ENCODE measurements at places on chromosomes 1 and 21.
A peak's percentile ranks its signal among the peaks of the same experiment; 100 is the strongest.

DNA sequence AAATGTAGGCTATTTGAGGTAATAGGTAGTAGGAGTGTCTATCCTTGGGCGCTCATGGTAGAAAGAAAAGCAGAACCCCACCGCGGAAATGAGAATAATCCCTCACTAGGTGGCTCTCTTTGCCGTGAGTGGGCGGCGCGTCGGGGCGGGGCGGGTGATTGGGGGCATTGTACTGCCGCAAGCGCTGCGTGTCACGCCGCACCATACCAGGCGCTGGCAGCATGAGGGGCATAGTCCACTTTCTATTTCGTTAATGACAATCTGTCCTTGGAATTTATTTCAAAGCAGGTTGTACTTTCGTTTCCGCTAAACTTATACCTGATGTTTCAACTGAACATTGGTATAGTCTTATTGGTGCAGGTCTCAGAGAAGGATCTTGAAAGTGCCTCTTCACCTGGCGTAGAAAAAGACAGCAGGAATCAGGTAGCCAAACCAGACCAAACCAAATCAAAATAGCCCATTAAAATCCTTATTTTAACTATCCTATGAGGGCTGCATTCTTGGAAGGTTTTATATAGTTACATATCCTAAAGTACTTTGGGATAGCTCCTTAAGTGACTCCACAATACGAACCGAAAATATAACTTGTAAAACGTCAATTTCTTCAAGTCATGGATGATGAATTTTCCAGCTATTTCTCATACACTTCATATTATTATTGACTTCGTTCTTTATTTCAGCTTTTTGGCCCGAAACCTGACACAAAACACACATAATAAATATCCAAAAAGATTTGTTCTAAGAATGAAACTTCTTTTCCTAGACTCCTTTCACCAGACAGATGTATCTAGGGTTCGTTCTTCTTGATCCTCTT, 1.9 kb upstream of the SMG7 start:
- peak; percentile 81 for DNase-seq

GRCh38 chr21:37811711-37812110, 104.5 kb downstream of the KCNJ6 start:
- no peak for DNase-seq

DNA sequence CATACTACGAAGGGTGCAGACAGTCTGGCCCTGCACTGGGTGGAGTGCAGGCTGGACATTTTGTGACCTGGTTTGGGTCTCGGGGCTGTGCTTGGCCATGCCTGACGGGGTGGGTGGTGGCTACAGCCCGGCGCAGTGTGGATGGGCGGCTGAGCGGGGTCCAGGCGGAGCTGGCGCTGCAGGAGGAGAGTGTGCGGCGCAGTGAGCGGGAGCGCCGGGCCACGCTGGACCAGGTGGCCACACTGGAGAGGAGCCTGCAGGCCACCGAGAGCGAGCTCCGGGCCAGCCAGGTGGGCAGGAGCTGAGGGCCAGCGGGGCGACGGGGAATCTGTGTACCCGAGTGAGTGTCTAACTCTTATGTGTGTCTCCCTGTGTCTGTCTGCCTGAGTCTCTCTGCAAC, 14.1 kb downstream of the MFAP2 start:
- DNase-seq = no peak

- DNase-seq = no peak
Measured at GRCh38 chr1:168335500-168335899, 54.8 kb downstream of the TBX19 start.

DNA sequence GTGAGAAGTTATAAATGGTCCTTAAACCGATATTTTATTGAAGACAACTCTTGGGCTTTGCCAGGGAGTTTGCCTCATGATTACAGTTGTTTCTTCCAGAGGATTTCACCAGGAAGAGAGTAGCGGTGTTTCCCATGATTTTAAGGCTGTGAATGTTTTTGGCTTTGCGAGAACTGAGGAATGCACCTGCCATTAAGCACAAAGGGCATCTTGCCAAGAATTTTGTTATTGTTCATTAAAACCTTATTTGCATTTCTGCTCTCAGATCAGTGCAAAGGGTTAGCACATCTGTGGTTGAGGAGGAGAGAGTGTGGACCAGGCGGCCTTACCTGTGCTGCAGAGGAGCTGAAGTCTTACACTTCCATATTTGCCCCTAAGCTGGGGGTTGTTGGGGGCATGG, 13.8 kb downstream of the CNIH3 start:
- DNase-seq = no peak

- no peak for DNase-seq
Measured at GRCh38 chr1:221777431-221778072, 35.7 kb upstream of the DUSP10 start.

GRCh38 chr1:27405074-27405473, 12.7 kb downstream of the GPR3 start:
- no peak for DNase-seq

DNA sequence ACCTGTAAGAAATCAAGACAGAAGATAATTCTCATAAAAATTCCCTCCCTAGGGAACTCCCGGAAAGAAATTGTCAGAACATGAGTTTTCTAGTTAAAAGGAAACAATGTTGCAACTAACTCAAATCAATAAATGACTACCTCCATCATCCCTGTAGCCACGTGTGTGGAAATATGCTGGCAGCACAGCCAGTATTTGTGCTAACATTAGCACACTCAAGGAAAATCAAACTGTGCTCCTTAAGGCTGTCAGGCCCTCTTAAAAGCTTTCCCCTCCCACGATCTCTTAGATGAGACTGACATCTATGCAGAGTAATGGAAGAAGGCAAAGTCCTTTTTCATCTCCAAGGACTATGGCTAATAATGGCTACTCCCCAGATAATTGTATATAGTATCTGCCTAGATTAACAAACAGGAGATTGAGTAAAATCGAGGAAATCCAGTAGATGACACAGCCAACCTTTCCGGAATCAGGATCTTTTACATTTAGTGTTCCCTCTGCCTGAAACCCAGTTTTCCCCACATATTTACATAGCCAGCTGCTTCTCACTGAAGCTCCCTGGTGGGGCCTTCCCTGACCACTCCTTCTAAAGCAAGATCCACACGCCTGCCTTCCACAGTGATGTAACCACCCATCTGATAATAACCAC, 50.9 kb upstream of the NR5A2 start:
- DNase-seq = no peak

- DNase-seq = no peak
Measured at GRCh38 chr1:150404465-150404864, 40.5 kb downstream of the RPRD2 start.

GRCh38 chr1:40575336-40575735, 43.9 kb downstream of the ZNF684 start:
- no peak for DNase-seq

GRCh38 chr1:208344202-208344857, 100.1 kb upstream of the PLXNA2 start:
- no peak for DNase-seq

- DNase-seq = no peak
Measured at GRCh38 chr1:241131636-241132194, 225.3 kb downstream of the RGS7 start.

DNA sequence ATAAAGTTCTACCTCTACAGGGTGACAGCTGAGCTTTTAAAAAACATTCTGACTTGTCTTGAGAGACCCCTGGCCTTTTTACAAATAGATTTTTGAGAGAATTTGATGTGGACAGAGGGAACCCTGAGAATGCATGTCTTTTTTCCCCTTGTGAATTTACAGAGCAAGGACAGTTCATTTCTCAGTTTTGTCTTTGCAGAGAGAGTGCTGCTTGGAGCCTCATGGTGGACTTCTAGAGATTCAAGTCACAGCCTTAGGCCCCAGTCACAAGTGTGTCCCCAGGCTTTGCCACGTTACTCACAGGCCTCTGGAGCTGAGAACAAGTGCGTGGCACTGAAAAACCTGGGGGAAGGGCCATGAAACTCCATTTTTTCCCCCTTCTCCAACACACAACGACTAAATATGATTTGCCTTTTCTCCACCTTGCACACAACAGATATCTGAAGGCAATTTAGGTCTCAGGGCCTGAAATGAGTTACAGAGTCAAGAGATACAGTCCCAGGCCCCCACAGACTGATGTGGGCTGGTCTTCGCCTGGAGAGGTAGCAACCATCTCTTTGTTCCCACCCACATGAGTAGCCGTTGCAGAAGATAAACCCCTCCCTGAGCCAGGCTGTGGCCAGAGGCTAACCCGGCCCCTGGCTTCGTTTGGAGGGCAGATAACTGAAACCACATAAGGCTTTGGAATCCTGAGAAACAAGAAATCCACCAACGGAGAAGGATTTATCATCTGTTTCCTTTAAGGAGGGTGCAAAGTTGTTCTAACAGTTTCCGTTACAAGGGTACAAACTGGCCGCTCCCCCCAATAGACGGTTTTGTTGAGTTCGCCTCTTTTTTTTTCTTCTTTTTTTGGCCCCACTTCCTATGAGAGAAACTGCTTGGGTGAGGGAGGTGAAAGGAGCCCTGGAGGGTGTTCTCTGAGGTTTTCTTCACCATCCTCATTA, 1.0 kb upstream of the PIGV start:
- no peak for DNase-seq

GRCh38 chr1:237999426-238000052, 108.8 kb upstream of the ZP4 start:
- DNase-seq = no peak

DNA sequence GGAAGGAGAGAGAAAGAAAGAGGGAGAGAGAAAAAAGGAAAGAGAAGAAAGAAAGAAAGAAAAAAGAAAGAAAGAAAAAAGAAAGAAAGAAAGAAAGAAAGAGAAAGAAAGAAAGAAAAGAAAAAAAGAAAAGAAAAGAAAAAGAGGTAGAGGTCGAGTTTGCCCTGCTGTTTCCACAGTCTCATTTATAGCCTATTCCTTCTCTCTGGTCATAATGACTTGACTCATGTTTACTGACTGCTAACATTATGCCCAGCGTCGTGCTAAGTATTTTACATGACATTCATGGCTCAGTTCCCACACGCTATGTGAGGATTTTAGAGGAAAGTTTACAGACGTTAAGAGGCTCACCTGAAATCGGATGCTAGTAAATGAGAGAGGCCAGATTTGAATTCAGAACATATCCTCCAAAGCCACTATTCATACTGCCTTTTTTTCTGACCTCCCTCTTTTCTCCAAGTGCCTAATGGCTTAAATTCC, 263.0 kb downstream of the TNR start:
- no peak for DNase-seq

DNA sequence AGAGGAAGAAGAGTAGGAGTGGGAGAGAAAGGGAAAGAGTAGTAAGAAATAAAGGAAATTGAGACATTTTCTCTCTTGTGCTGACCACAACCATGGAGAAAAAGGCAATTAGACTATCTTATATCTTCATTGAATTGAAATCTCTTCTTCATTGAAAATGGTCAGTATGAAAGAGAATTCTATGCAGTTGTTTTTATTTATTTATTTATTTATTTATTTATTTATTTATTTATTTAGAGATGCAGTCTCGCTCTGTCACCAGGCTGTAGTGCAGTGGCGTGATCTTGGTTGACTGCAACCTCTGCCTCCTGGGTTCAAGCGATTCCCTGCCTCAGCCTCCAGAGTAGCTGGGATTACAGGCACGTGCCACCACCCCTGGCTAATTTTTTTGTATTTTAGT, 447.1 kb downstream of the PTPRC start:
- DNase-seq = no peak

- DNase-seq = no peak
Measured at GRCh38 chr1:15488371-15488770, 12.5 kb downstream of the CELA2B start.

- no peak for DNase-seq
Measured at GRCh38 chr1:219427403-219427802, 185.5 kb downstream of the ZC3H11B start.

DNA sequence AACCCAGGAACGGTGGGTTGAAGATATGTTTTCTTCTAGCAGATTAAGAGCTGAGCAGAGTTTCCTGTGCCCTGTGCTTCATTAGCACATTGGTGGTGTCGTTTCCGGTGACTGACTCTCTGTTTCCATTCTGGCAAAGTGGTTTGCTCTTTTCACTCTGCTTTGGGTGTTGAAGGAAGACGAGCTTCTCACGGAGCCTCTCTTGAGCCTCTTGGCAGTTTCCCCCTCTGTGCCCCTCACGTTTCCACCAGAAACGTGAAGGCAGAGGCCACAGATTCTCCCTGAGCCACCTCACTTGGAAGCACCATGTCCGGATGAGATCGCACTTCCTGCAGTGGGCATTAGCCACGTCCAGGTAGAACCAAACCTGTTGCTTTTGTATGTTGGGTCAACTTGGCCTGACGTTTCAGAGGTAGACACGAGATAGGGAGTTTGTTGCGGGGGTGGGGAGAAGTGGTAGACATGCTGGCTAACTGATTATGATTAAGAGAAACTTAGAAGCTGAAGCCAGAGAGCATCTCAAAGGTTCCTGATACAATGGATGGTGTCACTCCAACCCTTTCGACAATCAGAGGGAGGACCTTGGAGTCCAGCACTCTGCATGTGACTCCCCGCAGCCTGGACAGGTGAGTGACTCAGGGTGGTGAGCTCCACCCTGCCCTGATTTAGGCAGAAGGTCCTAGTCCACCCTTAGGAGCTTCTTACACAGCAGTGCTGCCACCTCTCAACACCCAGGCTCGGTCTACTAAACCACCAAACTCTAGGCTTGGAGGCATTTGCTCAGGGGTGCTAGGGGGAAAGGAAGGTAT, at the start of gene LAX1:
Gene LAX1 (plus strand): TSS at position 155 of the 809 bp plus-strand sequence. CDS start 383 bp downstream, at position 538.
- no peak for DNase-seq

- no peak for DNase-seq
Measured at GRCh38 chr1:153465811-153466636, 5.6 kb upstream of the S100A7 start.

DNA sequence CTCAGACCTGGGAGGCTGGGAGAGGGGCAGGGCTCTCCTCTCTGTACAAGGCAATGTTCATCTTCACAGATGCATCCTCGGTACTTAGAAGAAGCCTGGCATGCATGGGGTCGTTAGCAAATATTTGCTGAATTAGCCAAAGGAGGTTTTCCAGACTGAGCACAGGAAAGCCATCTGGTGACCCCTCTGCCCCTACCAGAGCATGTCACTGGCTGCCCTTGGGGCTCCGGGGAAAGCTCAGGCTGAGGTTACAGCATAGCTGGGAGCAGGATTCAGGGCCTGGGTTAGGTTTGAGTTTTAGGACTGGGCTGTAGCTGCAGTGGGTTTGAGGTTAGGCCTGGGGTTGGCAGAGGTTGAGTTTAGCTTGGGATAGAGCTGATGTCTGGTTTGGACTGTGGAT, 43.4 kb upstream of the ZBTB40 start:
- DNase-seq = no peak

DNA sequence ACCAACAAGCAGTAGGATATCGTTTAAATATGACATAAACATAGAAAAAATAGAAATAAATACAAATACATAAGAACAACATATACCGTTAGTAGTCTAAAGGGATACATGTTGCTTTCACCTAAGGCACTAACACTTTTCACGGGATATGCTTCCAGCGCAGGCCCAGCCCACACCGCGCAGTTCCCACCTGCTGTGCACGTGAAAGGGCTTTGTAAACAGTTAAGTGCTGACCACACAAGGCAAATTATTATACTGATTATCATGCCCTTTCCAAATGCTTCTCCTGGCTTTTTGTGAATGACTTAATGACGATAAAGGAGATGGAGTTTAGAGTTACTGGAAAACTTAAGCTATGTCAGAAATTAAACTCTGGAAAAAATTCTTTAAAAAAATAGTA, 11.3 kb upstream of the IL22RA1 start:
- no peak for DNase-seq

- no peak for DNase-seq
Measured at GRCh38 chr1:216054600-216054999, 368.6 kb downstream of the USH2A start.

Measured in NCI-H1694 treated with DMSO at 0.1 percent for 48 hours (cell line).